ENCODE measurements at places on chromosomes 13 and 19. TPM values are rescaled to one million over a fixed set of nuclear protein-coding genes. Genes with fewer than 3 reads are reported as not detected.

- DNase-seq, result peak; percentile 83
Measured at GRCh38 chr19:768424-768823, 17.5 kb downstream of the MISP start.

GRCh38 chr13:51826606-51827005 lies 18.4 kb downstream of the TMEM272 start:
- DNase-seq, result no peak

DNA sequence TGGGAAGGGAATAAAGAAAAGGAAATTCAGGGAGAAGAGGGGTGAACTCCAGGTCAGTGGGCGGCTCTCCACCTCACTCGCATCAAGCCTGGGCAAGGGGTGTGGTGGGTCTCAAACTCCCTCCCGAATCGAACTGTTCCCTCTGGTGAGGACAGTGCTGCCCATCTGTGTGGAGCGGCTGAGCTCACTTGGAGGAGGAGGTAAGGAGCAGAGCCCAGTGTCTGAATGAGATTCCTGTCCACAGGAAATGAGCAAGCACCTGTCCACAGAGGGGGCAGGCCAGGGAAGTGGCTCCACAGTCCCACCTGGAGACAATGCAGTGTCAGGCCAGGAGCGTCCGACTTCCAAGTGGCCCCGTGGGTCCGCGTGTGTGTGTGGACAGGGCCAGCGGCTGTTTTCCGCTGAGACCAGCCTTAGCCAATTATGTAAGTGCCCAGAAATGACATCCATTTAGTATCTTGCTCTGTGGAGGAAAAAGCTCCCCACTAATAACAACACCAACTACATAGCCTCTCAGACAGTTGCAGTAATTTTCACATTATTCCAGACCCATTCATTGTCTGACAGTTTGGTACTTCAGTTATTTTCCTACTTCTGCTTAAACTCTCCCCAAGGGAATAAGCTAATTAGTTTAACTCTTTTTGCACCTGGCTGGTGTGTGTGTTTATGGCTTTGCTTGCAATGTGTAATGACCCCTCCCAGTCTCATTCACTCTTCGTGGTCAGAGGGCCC lies 114.6 kb downstream of the SOX1 start:
- DNase-seq, result no peak

- DNase-seq, result peak; percentile 28
Measured at GRCh38 chr13:51721496-51721895, 82.5 kb downstream of the DHRS12 start.

SHD gene
- total RNA-seq, result 0.12 TPM

ZNF229 gene
- total RNA-seq, result 3.8 TPM

DNA sequence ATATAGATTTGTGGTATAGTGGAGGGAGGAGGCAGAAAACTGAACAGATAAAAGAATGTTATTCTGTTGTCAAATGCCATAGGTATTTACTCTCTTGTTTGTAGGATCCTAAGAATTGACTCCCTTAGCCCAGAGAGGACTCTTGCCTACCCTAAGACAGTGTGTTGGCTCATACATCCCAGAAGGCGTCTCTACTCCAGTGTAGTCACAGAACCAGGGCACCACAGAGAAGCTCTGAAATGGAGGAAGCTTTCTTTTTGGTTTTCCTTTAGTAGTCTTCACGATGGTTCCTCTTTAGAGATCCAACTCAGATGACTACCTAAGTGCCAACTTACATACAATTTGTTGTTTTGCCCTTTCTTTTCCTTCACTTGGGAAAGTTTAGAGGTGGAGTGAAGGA lies 14.0 kb downstream of the GPR183 start:
- DNase-seq, result no peak

GRCh38 chr13:100131863-100132574 lies 43.1 kb downstream of the PCCA start:
- peak; percentile 92 for DNase-seq

DCLK1 gene
- 0.20 TPM for total RNA-seq

GRCh38 chr19:16402041-16402440 lies 69.7 kb downstream of the EPS15L1 start:
- DNase-seq, result no peak

ASPDH gene
- total RNA-seq, result not detected

DNA sequence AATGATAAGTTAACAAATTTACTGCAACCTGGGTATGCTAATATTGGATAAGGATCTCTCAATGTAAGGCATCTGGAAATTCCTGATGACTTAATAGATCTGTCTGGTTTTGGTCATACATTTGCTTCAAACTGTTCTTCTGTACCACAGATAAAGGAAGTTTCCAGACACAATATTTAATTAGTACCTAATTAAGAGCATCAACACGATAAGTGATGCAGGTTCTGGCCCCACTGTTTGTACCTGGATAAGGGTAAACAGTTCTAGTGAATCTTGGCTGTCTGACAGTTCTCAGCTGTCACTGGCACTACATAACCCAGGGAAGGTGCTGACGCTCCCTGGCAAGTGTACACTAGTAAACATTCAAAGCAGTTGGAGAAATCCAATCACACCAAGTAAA lies 165.6 kb downstream of the MZT1 start:
- DNase-seq, result no peak

SEMA6B gene
- 1.1 TPM for total RNA-seq

TTC9B gene
- not detected for total RNA-seq

GARIN5A gene
- 1.3 TPM for total RNA-seq

- DNase-seq, result no peak
Measured at GRCh38 chr13:43776006-43776405, 10.8 kb downstream of the ENOX1 start.

PSG1 gene
- total RNA-seq, result 0.24 TPM

DNA sequence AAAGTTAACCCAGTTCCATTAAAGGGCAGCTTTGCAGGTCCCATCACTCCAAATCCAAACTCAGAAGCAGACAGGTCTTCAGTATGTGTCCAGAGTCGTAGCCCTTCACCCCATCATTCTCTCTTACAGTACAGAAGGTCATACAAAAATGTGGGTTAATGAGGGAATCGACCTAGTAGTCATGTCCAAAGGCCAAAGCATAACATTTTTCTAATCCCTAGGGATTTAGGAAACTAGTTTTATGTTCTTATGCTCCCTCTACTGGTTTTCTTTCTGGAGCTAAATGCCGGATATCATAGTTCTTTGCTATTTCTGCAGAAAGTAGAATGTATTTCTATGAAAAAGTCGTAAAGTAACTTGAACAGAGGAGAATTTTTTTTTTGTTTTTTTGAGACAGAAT lies 72.2 kb downstream of the DHRS12 start:
- peak; percentile 58 for DNase-seq

NTF4 gene
- not detected for total RNA-seq

RXFP2 gene
- 1.2 TPM for total RNA-seq

- peak; percentile 77 for DNase-seq
Measured at GRCh38 chr13:85497652-85498051, 301.6 kb downstream of the SLITRK6 start.

ZNF730 gene
- 8.4 TPM for total RNA-seq

DNA sequence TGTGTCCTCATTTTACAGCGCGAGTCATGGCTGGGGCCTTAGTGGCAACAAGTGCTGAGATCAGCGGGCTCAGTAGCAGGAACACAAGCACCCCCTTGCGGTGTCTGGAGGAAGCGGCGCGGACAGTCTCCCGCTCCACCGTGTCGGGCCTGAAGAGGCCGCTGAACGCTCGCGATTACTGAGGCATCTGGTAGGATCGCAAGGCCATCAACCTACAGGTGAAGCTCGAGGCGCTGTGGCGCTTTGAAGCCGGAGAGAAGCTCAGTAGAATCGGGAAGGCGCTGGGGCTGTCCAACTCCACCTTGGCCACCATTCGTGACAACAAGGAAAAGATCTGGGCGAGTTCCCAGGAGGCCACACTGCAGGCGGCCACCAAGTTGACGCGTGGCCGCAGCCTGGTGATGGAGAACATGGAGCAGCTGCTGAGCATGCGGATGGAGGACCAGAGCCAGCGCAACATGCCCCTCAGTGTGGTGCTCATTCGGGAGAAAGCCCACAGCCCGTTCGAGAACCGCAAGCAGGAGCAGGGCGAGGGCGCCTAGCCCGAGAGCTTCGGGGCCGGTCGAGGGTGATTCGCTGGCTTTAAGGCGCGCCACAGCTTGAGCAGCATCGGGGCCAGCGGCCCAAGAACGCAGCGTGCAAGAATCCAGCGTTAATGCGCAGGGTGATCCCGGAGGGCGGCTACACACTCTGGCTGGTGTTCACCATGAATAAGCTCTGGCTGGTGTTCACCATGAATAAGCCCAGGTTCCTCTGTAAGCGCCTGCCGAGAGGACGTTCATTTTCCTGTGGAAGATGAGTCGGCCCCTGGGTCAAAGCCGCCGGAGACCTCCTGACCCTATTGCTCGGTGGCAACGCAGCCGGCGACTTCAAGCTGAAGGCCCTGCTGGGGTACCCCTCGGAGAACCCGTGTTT lies 8.3 kb upstream of the MZF1 start:
- no peak for DNase-seq

DNA sequence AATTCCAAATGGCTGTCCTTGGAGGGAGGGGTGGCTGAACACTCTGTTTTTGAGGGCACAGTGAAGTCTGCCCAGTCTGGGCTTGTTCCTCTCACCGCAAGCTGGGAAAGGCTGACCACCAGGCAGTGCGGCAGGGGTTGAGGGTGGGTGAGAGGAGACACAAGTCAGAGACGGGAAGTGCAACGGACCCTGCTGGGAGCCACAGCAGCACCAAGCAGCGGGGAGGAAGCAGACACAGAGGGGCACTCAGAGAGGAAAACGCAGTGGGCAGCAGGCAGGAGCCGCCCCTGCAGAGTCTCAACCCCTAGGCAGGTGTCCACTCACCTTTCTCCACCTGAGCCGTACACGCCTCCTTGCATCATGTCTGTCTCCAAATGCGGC lies 15.6 kb downstream of the AKAP8L start:
- DNase-seq, result no peak

GRCh38 chr19:17797424-17798201 lies 2.7 kb downstream of the B3GNT3 start:
- peak; percentile 92 for DNase-seq

DNA sequence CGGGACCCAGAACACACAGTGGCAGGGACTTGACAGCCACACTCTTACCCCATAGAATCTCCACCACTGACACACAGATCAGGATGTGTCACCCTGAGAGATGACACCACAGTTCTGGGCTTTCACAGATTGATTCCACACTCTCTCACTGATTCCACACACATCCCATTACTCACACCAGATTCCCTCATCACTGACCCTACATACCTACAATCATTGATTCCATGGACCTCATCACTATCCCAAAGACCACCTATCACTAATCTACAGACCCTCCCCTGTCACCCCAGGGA lies 57.6 kb upstream of the ZNF527 start:
- no peak for DNase-seq

GRCh38 chr13:73859841-73860240 lies 274.4 kb downstream of the KLF12 start:
- no peak for DNase-seq

- DNase-seq, result no peak
Measured at GRCh38 chr13:42322806-42323205, 50.9 kb downstream of the AKAP11 start.

NKPD1 gene
- 0.20 TPM for total RNA-seq

GRCh38 chr13:29582171-29582570 lies 13.3 kb downstream of the SLC7A1 start:
- DNase-seq, result no peak

DNA sequence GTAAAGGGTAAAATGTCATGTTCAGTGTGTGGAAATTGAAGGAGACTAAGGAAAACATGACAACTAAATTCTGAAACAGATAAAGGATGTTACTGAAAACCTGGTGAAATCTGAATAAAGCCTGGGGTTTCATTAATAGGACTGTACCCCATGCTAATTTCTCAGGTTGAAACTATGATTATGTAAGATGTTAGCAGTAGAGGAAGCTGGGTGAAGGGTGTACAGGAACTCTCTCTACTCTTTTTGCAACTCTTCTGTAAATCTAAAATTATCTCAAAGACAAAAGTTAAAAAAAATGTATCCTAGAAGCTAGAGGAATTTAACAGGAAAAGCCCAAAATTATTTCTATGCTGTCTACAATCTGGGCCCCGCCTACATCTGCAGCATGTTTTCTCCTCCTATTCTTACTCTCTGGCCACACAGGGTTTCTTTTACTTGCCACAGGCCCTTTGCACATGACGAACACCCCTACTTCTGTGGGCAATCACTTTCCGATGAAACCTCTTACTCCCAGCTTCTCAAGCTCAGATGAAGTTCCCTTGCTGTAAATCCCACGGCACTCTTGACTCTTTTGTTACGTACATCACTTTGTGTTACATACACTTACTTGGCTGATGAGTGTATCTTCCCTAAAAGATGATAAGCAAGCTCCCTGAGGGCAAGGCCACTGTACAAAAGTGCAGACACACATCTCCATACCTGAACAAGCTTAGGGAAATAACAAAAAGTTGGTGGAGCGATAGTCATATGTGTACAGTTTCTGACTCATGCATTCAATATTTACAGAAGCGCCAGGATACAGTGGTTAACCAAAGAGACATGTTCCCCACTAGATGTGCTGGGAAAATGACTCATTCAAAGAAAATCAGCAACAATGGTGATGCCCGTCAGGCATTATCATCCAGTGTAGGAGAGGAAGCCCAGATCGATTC lies 32.6 kb downstream of the RUBCNL start:
- DNase-seq, result peak; percentile 96

- DNase-seq, result peak; percentile 53
Measured at GRCh38 chr13:20901668-20902437, 693 bp downstream of the XPO4 start.

GRCh38 chr13:68234274-68234673 lies 1004.1 kb upstream of the PCDH9 start:
- DNase-seq, result no peak

GRCh38 chr13:93859716-93860115 lies 619.8 kb downstream of the DCT start:
- DNase-seq, result no peak

- peak; percentile 89 for DNase-seq
Measured at GRCh38 chr19:51777570-51778462, 16.8 kb downstream of the FPR2 start.

GRCh38 chr19:33868788-33869412 lies 72.2 kb downstream of the KCTD15 start:
- peak; percentile 82 for DNase-seq

CPT1C gene
- total RNA-seq, result 18.3 TPM

GRCh38 chr13:33318037-33318436 lies 32.5 kb upstream of the STARD13 start:
- DNase-seq, result no peak

MUC16 gene
- not detected for total RNA-seq

DNA sequence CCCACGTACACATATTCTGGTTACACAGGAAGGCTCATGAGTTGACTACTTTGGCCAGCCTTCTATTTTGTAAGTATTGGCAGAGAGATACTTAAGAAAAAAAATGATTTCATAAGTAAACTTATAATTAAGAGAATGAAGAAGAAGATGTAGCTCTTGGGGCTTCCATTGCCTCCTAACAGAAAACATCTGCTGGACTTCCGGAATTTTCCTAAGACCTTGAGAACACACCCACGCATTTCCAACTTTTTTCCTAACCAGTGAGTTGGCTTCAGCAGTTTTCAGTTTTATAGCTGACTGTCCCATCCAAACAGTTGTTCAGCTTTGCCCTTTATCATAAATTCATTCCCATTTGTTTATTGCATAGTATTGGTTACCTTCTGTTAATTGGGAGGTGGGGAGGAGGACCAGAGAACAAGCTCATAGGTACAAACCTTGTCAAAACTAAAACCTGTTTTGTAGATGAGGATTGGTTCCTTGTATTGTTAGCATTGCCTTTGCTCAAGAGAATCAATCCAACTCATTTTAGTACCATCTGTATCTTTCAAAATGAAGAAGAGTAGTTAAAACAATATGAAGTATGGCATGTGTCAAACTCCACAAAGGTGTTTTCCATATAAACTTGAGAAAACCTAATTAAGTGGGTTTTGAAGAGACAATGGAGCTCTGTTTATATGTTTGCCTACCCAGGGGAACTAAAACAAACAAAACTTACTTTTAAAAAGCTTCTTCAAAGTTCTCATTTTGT lies 93.9 kb downstream of the COL4A2 start:
- peak; percentile 84 for DNase-seq

TBC1D17 gene
- total RNA-seq, result 10.3 TPM

TPTE2 gene
- total RNA-seq, result not detected
